ENCODE measurements at places on chromosomes 3 and 15.

GRCh38 chr15:80730926-80731325 is 35.8 kb downstream of the ABHD17C start:
- no peak for DNase-seq

- DNase-seq, result no peak
Measured at GRCh38 chr3:12170207-12170606, 11.5 kb upstream of the TIMP4 start.

DNA sequence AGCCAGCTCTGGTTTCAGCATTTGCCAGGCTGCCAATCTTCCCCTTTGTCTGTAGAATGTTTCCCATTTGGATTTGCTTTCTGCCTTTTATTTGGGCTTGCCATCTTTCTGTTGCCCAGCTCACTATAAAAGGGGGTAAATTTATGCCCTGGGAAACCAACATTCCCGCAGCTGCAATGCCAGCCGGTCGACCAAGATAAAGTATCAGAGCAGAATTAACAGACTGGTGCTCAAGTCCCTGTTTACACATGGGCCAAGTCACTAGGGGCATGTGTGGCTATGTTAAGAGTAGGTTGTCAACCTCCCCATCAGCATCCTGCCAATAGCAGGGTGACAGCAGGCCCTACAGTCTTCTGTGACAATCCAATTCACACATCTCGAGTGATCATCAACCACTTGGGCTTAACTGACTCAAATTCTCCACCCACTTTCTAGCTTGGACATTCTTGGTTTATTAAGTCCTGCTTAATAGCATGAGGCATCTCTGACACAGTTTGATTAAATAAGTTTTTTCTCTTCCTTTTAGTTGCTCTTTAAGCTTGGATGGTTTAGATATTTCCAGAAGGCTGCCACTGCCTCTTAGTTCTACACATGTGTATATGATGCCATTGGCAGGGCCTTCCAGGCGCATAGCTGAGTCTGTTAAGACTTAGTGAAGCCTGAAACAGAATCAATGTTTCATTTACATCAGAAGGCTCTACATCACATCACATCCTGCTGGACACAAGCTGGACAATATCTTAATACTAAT is 24.1 kb upstream of the VEPH1 start:
- no peak for DNase-seq

DNA sequence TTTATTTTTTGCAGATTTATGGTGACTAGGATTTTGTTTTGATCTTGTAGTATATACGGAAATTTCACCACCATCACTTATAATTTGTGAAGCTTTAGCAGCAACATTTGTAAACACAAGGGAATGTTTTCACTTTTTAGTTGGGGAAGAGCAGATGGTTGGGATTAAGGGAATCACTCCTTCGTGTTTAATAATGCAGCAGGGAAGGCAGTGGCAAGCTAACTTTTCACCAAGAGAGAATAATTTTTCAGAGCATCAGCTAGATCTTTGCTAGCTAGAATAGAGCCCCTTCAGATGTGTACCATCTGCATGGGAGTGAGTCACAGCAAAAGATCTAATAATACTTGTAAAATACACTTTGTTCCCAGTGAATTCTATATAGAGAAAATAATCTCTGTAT is 632.7 kb downstream of the CADM2 start:
- DNase-seq, result no peak

DNA sequence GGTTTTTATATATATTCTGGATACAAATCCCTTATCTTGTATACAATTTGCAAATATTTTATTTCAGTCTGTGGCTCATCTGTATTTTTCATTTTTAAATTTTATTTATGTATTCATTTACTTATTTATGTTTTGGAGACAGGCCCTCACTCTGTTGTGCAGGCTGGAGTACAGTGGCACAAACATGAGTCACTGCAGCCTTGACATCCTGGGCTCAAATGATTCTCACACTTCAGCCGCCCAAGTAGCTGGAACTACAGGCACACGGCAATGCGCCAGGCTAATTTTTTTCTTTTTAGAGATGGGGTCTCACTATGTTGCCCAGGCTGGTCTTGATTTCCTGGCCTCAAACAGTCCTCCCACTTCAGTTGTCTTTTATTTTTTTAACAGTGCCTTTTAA is 50.6 kb downstream of the PFN2 start:
- DNase-seq, result no peak

- no peak for DNase-seq
Measured at GRCh38 chr3:189160519-189161309, 11.1 kb upstream of the TPRG1 start.

DNA sequence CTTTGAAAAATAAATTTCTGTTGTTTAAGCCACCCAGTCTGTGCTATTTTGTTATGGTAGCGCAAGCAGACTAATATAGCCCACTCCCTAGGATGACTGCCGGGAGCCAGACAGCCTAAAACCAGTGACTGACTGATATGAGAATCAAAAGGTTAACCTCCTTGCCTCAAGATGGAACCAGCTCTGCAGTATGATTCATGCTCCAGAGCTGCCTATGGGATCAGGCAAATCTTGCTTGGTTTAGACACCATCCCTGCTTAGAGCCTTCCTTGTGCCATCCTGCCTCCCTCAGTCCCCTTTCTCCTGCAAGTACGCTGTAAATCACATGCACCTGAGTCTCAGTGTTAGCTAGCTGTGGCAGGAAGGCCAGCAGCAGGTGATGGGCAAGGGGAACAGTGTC is 39.3 kb downstream of the TRANK1 start:
- no peak for DNase-seq

- DNase-seq, result no peak
Measured at GRCh38 chr3:135192929-135193328, 397.9 kb downstream of the EPHB1 start.

- DNase-seq, result no peak
Measured at GRCh38 chr15:60471314-60471713, 7.6 kb downstream of the ICE2 start.

GRCh38 chr3:68088216-68088615 is 433.8 kb upstream of the SUCLG2 start:
- DNase-seq, result no peak

- DNase-seq, result no peak
Measured at GRCh38 chr3:178343433-178344038, 192.7 kb upstream of the KCNMB2 start.

- no peak for DNase-seq
Measured at GRCh38 chr3:94272016-94272415, 209.2 kb downstream of the NSUN3 start.

DNA sequence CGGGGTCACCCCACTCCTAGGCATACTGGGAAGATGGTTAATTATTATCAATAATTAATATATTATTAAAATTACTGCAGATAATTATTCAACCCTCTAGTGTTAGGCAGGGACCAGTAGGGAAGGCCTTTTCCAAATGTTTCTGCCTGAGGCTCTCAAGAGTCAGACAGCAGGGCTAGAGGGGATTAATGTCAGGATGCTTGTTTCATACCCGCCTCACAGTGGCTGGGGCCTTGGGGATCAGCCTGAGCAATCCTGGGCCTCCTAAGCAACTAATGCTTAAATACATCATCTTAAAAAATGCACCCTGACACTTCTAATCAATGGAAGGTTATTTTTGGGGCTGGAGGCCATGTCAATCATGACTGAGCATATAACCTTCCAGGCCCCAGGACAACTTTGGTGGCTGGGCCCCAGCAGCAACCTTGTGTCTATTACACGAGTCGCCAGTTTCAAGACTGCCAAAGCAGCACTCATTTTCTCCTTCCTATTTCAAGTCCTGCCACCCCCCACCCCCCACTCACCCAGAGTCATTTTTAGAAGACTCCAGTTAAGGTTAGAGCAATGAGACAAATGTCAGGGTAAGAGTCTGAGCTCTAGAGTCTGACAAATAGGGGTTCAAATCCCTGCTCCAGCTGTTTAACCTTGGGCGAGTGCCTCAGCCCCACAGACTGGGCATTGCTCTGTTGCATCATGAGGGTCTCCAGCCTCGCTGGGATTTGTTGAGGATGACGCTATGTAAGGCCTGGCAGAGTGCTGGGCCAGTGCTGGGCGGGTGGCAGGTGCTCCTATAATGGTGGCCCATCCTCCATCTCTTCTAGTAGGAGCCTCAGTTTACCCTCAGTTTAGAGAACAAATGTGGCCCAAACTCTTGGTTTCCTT is 6.1 kb downstream of the AMOTL2 start:
- no peak for DNase-seq

GRCh38 chr3:107067421-107067820 is 309.8 kb upstream of the CCDC54 start:
- DNase-seq, result no peak

- no peak for DNase-seq
Measured at GRCh38 chr15:87735522-87735921, 521.0 kb downstream of the NTRK3 start.

DNA sequence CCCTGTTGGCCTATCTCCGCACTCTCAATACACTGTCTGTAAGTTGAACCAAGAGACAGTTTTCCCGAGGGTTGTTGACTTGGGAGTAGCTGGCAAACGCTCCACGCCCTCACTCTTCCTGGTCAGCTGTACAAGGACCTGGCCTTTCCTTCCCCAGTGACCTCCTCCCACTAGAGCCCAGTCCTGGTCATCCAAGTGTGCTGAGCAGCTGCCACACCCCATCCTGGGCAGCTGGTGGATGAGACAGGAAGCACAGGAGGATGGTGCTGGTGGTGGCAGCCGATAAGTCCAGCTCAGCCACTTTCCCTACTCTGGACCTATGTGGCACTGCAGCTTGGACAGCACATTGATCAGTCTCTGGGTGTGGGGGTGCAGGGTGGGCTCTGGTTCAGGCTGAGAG is 19.8 kb downstream of the PFKFB4 start:
- DNase-seq, result no peak

GRCh38 chr3:170967126-170967525 is 58.7 kb upstream of the EIF5A2 start:
- no peak for DNase-seq

- DNase-seq, result no peak
Measured at GRCh38 chr3:109923431-109923830, 586.1 kb upstream of the DPPA4 start.

DNA sequence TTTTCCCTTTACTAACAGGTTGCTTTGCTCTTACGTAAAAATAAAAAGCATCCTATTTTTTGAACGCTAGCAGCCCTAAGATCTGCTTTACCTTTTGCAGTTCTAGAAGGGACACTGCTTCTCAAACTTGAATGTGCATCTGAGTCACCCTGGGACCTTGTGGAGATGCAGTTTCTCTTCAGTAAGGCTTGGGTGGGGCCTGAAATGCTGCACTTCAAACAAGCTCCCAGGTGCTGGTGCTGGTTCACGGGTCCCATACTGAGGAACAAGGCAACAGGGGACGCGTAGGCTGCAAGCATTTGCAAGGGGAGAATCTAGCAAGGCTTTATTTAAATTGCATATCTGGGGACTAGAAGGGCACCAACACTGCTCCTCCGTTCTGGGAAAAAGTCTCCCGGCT is 30.0 kb downstream of the MB21D2 start:
- no peak for DNase-seq

DNA sequence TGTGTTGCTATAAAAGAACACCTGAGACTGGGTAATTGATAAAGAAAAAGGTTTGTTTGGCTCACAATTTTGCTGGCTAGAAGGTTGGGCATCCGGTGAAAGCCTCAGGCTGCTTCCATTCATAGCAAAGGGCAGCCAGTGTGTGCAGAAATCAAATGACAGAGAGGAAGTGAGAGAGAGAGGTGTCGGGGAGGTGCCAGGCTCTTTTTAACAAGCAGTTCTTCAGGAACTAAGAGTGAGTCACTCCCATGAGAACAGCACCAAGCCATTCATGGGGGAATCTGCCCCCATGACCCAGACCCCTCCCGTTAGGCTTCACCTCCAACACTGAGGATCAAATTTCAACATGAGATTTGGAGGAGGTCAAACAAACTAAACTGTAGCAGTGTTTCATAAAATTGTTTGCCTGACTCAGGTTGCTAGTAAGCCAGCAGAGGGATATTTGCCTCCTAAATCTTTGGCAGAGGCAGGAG is 4.5 kb upstream of the PARP15 start:
- no peak for DNase-seq

DNA sequence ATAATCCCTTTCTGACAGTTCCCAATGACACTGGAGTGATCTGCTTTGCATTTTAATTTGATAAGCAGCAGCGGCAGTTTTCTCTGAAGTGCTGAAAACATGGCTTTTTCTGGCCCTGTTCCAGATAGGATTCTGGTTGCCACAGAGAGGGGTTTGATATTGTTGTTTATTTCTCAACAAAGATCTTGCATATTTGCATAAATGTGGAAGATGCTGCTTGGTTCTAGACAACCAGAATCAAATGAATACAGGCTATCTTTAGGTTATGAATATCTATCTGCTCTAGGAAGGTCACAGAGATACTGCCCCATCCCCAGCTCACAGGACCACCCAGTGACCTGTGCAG is 137.1 kb downstream of the ZNF609 start:
- no peak for DNase-seq

- no peak for DNase-seq
Measured at GRCh38 chr15:43941555-43941954, 114.8 kb downstream of the WDR76 start.

GRCh38 chr15:65405791-65406423 is 16.8 kb downstream of the IGDCC4 start:
- DNase-seq, result no peak

- no peak for DNase-seq
Measured at GRCh38 chr3:37888421-37888820, 26.7 kb downstream of the CTDSPL start.

DNA sequence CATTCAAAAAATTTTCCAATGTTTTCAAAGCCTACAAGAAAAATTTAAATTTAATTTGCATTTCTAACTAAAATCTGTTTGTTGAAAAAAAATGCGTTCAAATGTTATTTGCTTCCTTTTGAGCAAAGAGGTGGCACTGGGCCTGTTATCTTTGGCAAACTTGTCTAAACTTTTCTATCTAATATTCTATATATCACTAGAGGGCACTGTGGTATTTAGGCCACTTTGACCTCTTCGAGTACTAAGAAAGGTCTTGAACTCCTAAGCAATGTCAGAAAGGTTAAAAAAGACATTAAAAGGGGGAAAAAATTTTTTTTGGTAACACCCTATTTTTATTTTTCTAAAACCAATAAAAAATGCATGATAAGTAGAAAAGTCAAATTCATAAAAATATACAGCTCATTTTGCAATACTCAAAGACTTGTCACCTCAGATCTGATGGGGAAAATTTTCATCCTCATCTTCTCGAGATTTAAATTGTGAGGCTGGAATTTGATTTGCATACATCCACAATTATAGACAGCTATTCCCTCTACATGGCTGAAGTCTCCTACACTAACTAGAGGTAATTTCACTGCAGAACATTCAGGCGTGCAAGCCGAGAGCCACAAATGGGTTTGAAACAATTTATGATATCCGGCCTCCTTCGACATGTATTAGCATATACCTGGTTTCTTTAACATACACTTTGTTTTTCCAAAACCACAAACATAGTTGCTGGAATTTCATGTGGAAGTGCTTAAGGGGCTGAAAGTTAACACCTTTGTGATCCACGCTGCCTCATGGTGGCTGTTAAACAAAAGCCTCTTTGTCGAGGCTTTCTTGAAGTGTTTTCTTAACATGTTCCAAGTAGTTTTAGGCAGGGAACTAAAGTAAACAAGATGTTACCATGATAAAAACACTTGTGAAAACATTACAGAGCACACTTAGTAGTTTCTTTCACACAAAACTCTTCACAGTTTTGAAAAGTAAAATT is 576.4 kb downstream of the FOXP1 start:
- DNase-seq, result no peak

DNA sequence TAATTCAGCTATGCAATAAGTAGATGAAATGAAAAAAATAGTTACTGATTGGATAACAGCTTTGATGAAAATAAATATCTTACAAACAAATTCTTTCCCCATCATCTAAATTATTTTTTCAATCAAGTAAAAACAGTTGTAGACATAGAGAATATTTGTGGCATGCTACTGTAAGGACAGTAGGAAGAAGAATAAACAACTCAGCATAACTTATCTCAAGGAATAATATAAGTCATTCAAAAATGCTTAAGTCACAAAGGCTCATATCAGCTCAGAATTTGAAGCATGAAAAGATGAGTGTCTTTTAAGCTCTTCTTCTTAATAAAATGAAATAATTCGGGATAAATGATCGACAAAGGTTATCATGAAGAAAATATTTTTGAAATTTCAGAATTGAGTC is 1029.0 kb downstream of the ROBO1 start:
- no peak for DNase-seq

Measured in activated B cell treated with CpG ODN at 0.5 μM for 24 hours (primary cell).